ENCODE measurements at places on chromosomes 2 and 18. TPM values are rescaled to one million over a fixed set of nuclear protein-coding genes. Genes with fewer than 3 reads are reported as not detected.

GRCh38 chr2:136310797-136311603 is 193.1 kb upstream of the CXCR4 start:
- H3K36me3 ChIP-seq: no peaks in the 10 kb centered on the region
- no peak overlapping the region for H3K4me3 ChIP-seq
- no peak for DNase-seq
- H3K27me3 ChIP-seq: no peaks in the 10 kb centered on the region
- no peak overlapping the region for H3K27ac ChIP-seq

DNA sequence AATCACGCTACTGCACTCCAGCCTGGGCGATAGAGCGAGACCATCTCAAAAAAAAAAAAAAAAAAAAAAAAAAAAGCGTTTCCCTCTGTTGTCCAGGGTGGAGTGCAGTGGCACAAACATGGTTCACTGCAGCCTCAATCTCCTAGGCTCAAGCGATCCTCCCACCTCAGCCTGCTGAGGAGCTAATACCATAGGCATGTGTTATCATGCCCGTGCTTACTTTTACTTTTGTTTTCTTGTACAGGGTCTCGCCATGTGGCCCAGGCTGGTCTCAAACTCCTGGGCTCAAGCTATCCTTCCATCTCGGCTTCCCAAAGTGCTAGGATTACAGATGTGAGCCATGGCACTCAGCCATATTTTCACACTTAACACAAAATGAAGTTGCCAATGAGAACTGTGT is 37.5 kb downstream of the PSME4 start:
- no peak for DNase-seq
- H3K36me3 ChIP-seq: no peaks in the 10 kb centered on the region
- no peaks in the 10 kb centered on the region for H3K4me1 ChIP-seq
- no peak overlapping the region for H3K27ac ChIP-seq
- no peaks in the 10 kb centered on the region for H3K27me3 ChIP-seq

- no peaks in the 10 kb centered on the region for H3K36me3 ChIP-seq
- H3K4me3 ChIP-seq: no peak overlapping the region
- H3K27ac ChIP-seq: no peak overlapping the region
- no peak for DNase-seq
Measured at GRCh38 chr2:211404098-211404497, 847.7 kb downstream of the CPS1 start.

- peaks cover 24% of the 10 kb centered on the region for H3K4me1 ChIP-seq
- DNase-seq: peak; percentile 87
- no peaks in the 10 kb centered on the region for H3K27me3 ChIP-seq
- no peaks in the 10 kb centered on the region for H3K36me3 ChIP-seq
- H3K4me3 ChIP-seq: no peak overlapping the region
Measured at GRCh38 chr2:15730545-15731212, 139.0 kb downstream of the DDX1 start.

The DCDC2C gene
- not detected for total RNA-seq

GRCh38 chr2:117587310-117587709 is 227.2 kb upstream of the DDX18 start:
- H3K4me1 ChIP-seq: no peaks in the 10 kb centered on the region
- no peaks in the 10 kb centered on the region for H3K36me3 ChIP-seq
- no peaks in the 10 kb centered on the region for H3K27me3 ChIP-seq
- H3K4me3 ChIP-seq: no peak overlapping the region
- DNase-seq: no peak
- no peak overlapping the region for H3K27ac ChIP-seq

Data from left lung (tissue), 14 donors.